ENCODE measurements at places on chromosomes 6 and 20.

GRCh38 chr6:7241160-7241559, 71.8 kb downstream of the SSR1 start:
- DNase-seq: no peak

DNA sequence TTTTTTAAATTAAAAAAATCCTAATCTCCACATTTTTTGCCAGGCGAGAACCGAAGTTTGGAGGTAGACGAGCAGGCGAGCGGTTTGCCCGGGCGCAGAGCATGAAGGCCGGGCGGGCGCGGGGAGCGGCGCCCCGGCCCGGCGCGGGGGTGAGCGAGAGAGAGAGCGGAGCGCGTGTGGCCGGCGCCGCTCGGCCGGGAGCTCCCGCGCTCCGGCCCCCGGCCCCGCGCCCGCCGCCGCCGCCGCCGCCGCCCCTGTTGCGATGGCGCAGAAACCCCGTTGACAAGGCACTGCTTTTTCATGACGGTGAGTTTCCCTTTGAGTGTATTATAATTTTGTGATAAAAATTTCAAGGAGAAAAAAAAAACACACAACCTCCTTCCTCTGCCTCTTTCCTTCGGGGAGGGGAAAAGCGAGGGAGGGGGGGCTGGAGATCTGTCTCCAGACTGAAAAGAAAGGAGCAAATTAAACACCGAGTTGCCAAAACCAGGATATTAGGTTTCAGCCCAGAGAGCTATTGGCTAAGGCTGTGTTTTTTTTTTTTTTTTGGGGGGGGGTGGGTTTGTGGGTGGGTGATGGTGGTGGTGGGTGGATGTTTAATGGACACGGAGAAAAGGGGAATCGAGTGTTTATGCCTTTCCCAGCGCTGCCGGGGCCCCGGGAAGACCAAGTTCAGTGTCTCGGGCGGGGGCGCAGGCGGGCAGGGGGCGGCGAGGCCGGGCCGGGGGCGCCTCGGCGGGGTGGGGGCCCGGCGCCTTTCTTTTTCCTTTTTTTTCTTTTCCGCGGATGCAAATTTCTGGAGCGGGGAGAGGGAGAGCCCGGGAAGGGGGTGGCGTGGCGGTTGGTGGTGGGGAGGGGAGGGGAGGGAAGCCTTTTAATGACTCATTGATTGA, at the start of gene BICRAL:
Gene BICRAL (plus strand): TSS at position 257 of the 893 bp plus-strand sequence. CDS start 39,971 bp downstream, outside the sequence.
- peak; percentile 69 for DNase-seq

DNA sequence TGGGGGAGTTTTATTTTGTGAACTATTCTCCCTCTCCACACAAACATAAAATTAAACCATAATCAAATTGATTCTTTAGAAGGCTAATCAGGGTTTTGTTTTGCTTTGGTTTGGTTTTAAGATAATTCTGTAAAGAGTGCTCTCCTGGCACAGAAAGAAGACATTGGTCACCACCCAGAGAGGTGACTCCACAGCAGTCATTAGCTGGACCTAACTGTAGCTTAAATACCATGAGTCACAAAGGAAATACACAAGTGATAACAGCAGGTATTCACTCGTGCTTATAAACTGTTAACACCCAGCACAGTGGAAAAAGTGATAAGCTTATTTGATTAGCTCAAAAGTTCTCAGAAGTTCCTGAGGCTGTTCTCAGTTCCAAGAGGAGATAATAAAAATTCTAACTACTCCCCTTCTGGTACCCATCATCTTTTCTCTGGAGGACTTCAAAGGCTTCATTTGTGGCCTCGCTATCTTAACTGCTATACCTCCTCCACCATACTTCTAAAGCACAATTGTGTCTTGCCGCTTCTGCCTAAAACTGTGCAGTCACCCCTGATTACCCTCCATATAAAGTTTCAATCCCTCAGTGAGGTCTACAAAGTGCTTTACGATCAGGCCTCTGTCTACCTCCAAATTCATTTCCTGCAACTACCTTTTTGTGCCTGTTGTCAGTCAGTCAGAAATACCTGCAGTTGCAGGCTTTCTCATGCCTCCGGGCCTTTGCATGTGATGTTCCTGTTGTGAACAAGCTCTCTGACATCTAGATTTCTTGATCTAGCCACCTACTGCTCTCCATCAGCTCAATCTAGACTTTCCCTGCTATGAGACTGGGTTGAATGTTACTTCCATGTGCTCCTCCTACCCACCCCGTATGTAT, 201.1 kb downstream of the SAMD5 start:
- no peak for DNase-seq

DNA sequence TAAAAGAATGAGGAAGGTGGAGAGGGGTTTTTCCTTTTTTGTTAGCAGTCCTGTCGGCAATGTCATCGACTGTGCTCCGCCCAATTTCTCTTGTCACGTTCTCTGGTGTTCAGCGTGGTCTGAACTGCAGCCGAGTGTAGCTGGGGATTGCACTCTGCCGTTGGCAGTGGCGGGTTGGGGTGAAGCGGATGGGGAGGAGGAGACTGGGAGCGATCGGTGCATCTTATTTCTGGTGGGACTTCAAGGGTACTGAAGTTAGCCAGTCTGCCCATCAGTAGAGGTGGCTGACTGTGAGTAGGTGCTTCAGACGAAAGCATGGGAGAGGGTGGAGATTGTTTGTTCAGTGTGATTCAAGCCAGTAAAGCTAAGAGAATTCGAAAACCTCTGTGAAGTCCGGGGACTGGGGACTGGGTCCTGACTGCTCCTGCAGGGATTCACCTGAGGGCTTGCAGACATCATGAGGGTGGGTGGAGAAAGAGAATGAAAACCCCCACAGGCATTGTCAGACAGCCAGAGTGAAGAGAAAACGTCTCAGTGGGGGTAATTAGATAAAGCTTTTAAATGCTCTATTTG, 5.1 kb downstream of the RREB1 start:
- no peak for DNase-seq

- DNase-seq: no peak
Observed at GRCh38 chr6:125991653-125992052, 5.3 kb downstream of the TRMT11 start.

- no peak for DNase-seq
Observed at GRCh38 chr6:88157106-88157505, 9.0 kb downstream of the CNR1 start.

DNA sequence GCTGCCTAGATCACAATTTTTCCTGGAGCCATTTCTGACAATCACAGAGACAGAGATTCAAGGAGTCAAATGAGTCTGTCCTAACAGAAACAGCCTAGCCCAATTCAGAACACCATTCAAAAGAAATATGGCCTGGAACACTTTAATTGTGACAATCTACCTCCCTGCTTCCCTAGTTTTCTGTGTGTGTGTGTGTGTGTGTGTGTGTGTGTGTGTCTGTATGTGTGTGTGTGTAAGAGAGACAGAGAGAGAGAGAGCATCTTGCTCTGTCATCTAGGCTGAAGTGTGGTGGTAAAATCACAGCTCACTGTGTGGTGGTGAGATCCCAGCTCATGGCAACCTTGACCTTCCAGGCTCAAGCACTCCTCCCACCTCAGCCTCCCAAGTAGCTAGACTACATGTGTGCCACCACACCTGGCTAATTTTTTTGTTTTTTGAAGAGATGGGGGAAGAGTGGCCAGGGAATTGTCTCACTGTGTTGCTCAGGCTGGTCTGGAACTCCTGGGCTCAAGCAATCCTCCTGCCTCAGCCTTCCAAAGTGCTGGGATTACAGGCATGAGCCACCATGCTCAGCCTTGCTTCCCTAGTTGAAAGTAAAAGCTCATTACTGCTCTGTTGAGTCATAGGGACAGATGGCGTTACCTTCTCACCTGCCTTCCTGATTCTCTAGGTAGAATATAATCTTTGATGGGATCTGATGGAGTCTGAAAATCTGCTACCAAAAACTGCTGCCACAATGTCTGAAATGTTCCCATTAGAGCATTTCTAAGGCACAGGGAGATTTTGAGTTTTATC, 89.6 kb upstream of the BEND6 start:
- DNase-seq: no peak
